SW480 (cell line): ENCODE measurements at places on chromosomes 3 and 15.

DNA sequence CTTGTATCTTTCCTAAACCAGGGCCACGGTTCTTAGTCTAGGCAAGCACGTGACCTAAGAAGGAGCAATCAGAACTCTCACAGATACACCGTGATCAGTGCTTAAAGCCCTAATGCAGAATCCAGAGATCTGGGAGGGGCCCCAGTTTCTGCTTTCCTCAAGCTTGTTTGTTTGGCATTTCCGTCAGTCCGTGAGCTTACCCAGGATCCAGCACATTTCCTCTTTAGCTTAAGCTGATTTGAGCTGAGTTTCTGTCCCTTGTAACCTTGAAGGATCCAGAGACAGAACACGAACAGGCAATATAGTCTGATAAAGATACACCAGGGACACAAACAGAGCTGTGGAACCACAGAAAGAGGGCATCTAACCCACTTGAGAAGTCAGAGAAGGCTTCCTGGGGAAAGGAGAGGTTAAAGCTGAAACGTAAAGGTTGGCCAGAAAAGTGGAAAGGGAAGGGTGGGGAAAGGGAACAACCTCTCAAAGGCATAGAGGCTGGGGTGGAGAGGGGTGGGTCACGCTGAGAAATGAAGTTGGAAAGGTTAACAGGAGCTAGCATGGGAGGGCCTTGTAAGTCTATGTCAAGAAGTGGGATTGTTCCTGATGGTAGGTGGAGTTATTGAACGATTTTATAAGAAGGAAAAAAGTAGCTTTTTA, 42.1 kb upstream of the RARB start:
- no peak for DNase-seq

DNA sequence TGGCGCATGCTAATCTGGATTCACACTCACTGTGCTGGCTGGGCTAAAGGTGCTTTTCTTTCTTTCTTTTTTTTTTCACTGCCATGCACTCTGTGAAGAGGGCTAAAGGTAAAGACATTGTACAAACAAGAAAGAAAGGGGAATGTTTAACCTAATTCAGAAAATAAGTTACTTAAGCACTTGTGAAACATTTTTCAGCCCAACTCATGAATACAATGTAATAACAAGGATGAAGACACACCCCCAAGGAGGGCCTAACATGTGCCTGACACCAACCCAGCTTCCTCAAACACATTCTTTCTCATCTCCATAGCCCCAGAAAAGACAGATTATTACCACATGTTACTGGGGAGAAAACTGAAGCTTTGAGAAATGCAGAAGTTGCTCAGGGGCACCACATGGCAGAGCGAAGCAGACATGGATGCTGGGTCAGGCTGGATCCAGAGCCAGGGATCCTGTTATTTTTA, 5.7 kb downstream of the STIMATE start:
- no peak for DNase-seq

- DNase-seq = peak; percentile 37
Measured at GRCh38 chr3:15795651-15796308, 2.0 kb downstream of the ANKRD28 start.

DNA sequence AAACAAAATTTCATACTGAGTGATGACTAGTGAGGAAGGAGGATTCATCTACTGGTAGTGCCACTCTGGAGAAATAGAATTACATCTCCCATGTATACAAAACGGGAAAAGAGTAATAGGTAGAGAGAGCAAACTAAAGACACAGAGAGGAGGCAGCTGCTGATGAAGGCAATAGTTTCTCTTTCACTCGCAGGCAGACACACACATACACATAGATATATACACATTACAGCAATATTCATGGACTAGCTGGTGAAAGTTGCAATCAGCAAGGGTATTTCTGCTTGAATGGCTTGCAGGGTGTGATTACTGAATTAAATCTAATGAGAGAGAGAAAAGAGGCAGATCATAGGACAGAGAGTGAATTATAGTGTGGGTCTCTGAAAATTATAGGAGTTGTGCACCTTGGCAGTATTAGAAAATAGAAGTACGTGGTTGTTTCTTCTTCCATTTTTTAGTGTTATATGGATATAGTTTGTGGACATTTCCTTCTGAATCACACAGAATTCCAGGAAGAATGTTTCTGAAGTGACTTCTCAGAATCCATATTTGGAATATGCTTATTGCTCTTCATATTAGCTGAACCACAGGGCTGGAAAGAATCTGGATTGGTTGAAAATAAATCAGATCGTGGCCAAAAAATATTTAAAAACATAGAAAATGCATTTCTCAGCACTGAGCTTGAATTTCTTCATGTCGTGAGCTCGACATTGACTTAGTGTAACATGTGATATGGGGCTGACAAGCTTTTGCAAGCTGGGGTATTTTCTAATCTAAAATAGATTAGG, 991.2 kb downstream of the TUSC7 start:
- DNase-seq = no peak

GRCh38 chr15:52518487-52519371, 10.0 kb downstream of the MYO5A start:
- no peak for DNase-seq

DNA sequence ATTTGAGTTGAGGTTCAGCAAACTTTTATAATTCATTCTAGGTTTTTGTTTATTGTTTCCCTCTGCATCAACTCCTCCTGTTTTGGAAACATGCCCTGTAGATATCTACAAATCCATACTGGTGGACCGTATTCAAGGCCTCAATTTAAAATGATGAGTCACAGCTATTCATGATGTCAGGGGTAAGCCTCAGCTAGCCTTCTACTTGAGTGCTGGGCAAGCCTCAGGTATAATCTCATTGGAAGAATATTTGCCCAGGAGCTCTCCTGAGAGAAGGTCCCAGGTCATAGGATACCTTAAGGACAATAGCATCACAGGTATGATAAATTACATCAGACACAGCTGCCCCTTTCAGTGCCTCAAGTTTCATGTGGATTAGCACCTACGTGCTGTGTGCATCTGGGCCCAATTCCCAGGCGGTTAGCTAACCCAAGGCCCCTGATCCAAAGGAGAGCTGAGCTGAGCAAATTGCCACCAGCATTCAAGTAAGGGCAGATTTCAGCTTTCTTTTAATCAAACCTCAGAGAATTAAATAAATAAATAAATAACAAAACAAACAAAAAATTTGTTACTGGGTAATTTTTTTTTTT, 87.5 kb downstream of the KCNMB2 start:
- no peak for DNase-seq

GRCh38 chr15:98874773-98875172, 132.8 kb downstream of the PGPEP1L start:
- no peak for DNase-seq

- DNase-seq = peak; percentile 53
Measured at GRCh38 chr3:9067352-9067975, 104.2 kb upstream of the RAD18 start.

DNA sequence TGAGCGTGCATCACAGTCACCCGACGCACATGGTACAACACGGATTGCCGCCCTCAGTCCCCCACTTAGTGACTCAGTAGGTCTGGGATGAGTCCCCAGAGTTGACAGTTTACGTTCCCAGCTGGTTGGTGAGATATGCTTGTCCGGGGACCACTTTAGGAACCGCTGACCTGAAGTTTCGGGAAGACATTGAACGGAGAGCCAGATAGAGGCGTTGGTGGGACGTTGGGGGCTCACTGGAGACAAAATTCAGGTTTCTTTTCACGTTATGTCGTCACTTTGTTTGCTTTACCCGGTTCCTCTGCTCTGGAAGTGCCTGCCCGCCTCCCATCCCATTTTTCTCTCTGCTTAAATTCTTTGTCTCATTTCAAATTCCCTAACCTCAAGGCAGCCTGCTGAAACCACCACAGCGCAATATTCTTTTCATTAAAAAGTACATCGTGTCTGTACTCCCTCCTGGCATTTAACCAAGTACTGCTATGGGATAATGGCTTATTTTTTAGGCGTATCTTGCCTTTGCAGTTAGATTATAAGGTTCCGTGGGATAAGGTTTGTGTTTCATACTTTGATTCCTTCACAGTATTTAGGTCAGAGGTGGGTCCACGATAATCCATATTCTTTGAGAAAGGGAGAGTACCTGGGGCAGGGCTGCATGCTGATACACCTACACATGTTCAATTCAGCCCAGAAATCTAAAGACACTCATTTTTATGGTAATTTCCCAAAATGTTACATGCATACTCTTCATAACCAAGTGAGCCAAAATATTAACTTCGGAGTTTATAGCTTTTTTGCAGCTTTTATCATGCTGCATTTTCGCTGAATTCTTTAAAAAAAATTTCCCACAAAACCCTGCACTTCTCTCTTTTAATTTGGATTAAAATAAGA, 921 bp downstream of the LMLN start:
- DNase-seq = no peak

DNA sequence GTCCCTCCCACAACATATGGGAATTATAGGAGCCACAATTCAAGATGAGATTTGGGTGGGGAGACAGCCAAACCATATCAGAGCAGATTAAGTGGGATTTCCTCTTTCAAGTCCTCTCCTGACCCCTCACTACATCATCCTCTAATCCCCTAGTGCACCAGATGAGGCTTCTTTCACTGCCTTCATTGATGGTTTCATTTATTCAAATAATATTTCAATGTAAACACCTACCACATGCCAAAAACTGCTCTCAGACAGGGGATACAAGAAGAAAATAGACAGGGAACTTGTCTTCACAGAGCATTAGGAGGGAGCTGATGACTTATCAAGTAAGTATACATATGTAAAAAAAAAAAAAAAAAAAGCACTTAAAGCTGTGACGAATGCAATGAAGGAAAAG, 180.2 kb downstream of the NTRK3 start:
- no peak for DNase-seq
